CD4-positive, alpha-beta T cell treated with Interleukin-1 beta for 1 hour (primary cell): ENCODE measurements at places on chromosomes 1 and 21.

DNA sequence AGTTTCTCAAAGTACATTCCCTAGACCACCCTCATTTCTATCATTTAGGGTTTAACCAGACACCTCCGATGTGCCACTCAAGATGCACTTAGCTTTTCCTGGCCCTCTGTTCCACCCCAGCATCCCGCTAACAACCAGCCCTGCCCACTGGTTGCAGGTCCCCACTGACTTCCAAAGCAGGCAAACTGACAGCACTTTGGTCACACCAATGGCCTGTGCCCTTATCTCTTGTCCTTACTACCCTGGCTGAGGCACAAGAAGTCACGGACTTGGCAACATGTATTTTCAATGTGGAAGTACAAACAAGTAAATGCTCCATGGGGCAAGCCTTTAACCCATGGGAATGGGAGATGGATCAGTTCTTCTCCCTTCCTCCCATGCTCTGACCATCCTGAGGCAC, 357.1 kb downstream of the OMA1 start:
- DNase-seq, result no peak

- DNase-seq, result no peak
Observed at GRCh38 chr1:221230605-221231004, 351.4 kb downstream of the HLX start.

GRCh38 chr1:226061068-226061840, 1.3 kb upstream of the H3-3A start:
- no peak for DNase-seq

DNA sequence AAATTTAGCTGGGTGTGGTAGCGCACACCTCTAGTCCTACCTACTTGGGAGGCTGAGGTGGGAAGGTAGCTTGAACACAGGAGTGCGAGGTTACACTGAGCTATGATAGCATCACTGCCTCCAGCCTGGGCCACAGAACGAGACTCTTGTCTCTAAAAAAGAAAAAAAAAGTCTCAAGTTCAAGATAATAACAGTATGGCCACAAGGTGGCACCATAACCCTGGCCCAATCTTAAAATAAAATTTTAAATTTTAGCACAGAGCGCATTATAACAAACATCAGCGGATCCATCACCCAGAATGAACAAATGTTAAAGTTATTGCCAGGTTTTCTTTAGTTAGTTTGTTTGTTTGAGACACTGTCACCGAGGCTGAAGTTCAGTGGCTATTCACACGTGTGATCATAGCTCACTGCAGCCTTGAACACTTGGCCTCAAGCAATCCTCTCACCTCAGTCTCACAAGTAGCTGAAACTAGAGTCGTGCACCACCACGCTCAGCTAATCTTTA, 2.9 kb upstream of the HTR6 start:
- DNase-seq, result peak; percentile 68

DNA sequence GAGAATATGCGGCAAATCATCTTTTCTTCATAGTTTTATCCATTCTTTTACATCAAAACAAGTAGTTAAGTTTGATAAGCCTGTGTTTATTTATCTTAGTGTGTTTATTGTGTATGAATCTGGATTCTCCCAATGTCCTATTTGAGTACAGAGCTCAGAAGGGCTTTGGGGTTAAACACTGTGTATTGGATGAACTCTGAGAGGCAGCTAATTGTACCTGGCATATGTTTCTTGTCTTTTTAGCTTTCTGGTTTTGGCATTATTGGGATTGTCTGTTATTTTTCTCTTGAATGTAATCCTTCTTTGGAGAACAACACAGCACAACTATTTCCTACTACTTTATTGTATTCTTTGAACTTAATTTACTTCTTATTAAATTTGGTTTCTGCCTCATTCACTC, 906.9 kb downstream of the ADGRL2 start:
- DNase-seq, result no peak

DNA sequence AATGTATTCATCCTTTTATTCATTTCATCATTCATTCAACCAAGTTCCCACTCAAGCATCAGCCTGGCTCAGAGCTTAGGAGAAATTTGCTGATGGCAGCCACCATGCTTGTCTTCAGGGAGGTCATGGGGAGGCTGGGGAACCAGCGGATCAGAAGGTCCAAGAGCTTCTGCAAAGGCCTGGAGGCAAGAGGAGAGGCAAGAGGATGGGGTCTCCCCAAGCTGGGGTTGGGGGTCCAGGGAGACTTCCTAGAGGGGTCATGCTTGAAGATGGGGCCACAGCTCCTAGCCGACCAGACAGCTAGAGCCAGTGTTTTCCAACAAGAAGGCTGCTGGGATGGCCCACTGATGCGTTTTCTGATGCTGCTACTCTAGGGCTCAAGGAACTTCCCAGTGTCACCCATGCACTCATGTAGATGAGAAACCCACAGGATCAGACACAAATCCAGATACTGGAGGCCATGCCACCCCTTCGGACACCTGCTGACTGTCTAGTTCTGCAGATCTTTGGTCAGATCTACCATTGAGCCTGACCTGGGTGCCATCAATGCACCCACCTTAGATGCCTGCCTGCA, 315.2 kb downstream of the AJAP1 start:
- DNase-seq, result no peak

DNA sequence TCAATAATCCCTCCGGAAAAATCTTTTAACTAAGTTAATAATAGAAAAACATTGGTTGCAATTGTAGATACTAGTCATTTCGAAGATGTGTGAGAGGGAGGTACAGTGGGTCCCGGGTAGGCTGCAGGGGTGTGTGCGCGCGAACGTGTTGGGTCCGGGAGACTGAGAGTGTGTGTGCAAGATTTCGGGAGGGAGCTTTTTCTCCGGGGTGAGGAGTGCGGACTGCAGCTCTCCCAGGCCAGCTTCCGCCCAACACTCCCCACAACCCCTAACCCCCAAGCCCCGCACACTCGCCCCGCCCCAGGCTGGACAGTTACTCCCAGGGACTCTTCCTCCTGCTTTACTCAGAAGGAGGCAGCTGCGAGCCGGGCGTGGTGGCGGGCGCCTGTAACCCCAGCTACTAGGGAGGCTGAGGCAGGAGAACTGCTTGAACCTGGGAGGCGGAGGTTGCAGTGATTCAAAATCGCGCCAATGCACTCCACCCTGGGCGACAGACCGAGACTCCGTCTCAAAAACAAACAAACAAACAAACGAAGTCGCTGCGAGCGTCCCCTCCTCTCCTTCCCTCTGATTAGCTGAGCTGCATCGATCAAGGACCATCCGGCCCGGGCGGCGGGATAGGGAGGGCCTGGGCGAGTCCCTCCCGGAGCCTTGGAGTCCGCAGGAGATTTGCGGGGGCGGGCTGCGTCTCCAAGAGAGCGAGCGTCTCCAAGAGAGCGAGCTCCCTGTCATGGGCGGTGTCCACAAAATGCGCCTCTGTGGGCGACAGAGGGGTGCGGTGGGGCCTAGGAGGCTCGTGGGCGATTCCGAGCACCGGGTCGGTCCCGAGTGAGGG, 28.3 kb upstream of the PPM1J start:
- DNase-seq, result no peak

GRCh38 chr1:2585318-2586092, 1.1 kb upstream of the PRXL2B start:
- DNase-seq, result peak; percentile 88

GRCh38 chr21:45304945-45305344, 17.2 kb upstream of the POFUT2 start:
- no peak for DNase-seq

DNA sequence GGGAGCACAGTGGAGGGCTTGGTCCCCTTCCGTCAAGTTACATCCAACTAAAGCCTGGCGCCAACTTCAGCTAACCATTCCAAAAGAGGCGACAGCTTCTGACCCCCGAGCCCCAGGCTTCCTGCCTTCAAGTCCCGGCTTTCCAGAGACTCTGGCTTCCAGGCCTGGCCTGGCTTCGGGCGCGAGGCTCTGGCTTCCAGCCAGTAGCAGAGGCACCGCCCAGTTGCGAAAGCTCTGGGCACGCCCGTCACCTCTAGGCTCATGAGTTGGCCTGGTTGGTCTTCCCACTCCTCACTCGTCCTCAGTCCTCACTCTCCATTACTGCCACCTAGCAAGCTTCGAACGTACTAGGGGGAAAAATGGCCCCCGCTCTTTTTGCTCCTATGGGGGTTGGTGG, 30.0 kb upstream of the C1orf185 start:
- no peak for DNase-seq
